MCF 10A (cell line): ENCODE measurements at places on chromosomes 7 and 10. TPM values are rescaled to one million over a fixed set of nuclear protein-coding genes. Genes with fewer than 3 reads are reported as not detected.
A peak's percentile ranks its signal among the peaks of the same experiment; 100 is the strongest.

GRID1 gene
- not detected in 2 replicates for total RNA-seq

TCF7L2 gene
- 25.2 and 25.7 TPM in 2 replicates for total RNA-seq

GALNT17 gene
- total RNA-seq: not detected in 2 replicates

- no peaks in the 10 kb centered on the region for H3K36me3 ChIP-seq
- H3K4me3 ChIP-seq: no peak overlapping the region
- H3K27ac ChIP-seq: no peak overlapping the region
- no peak for DNase-seq
- no peaks in the 10 kb centered on the region for H3K27me3 ChIP-seq
Observed at GRCh38 chr7:94761451-94761850, 105.5 kb upstream of the SGCE start.

DNA sequence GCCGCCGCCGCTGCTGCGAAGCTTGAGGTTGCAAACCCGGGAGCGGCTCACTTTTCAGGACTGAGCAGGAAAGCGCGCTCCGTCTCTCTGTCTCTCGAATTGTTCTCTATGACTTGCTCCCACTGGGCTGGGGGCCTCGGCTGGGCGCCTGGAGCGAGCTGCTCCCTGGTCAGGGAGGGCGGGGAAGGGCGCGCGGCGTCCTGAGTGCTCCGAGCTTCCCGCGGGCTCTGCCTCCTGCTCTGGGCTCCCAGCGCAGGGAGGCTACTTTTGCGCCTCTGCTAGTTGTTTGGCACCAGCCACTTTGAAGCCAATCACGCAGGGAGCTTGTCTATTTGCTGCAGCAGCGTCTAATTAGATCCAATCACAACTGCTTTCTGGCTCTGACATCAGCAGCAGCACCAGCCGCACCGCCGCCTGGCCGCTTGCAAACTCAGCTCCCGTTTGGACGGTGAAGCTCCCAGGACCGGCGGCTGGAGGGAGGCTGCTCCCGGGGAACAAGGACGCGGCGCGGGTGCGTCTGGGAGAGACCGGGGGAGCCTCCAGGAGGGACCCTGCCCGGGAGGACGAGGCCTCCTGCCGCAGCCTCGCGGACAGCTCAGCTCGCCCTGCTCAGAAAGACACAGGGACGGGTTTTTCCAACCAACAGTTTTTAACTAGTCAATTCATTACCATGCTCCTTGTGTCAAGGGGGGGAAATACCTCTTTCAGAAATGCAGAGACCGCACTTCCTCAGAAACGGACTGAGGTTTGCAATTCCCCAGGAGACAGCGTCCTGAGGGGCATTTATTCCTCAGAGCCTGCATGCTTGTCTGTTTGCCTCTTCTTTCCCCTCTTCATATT lies at the start of gene ADARB2:
TSS of gene ADARB2 (minus strand) at position 304 of the 840 bp plus-strand sequence.
- no peak within 1 kb of the TSS for H3K27ac ChIP-seq
- H3K27me3 ChIP-seq: peaks cover 28% of the 10 kb centered on the region
- peaks cover 15% of the 10 kb centered on the region for H3K4me1 ChIP-seq
- H3K4me3 ChIP-seq: peak within 1 kb of the TSS; percentile 88
- DNase-seq: peak; percentile 92

DNA sequence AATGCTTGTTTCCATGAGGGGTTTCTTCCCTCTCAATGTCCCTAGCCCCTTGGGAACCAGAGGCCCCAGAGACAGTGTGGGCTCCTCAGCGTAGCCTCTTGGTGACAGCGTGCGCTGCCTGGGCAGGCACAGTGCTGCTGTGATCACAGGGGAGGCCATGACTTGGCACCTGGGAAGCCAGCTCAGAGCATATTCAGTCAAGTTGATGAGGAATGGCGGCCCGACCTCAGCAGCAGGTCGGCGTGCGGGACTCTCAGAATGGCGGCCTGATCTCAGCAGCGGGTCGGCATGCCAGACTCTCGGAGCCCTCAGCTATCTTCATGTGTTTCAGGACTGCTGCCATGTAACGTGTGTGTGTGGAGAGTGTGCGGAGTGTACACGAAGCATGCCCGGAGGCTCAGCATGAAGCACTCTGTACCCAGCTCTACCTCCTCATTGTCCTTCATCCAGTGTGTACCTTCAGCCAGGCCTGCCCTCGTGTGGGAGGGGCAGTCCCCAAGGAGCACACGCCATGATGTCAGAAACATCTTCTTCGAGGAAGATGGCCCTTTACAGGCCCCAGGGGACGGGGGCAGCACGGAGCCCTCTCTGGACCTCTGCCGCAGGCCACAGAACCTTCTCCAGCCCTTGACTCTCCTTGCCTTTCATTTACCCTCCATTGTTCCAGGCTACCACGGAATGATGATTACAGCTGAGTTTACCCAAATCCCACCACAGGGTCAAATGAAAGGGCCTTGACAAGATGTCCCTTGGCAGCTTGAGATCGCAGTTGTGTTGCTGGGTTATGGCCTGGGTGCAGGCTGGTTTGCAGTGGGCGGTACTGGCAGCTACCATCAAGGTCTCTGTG lies 130.4 kb downstream of the SMURF1 start:
- H3K36me3 ChIP-seq: peaks cover 83% of the 10 kb centered on the region
- no peaks in the 10 kb centered on the region for H3K4me1 ChIP-seq
- DNase-seq: no peak
- H3K27ac ChIP-seq: no peak overlapping the region
- H3K27me3 ChIP-seq: no peaks in the 10 kb centered on the region
- H3K4me3 ChIP-seq: no peak overlapping the region
